ENCODE measurements at places on chromosomes 13 and 19.

GRCh38 chr13:92136449-92137155 lies 738.2 kb downstream of the GPC5 start:
- DNase-seq, result no peak

DNA sequence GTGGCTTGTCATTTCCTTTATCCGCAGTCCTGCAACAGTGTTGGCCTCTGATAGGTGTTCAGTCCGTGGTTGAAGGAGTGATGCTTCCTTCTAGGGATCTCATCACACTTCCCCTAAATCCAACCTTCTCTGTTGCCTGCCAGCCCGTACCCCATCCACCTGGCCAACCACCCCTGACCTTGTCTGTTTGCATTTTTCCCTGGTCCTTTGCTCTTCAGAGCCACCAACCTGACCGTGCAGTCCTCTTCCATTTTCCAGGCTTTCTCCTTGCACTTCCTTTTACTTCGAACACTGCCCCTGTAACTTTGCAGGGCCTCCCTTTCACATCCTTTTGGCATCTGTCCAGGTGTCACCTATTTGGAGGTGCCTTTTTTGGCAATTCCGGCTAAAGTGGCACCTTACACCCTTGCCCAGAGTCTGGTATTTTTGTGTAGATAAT lies 696 bp downstream of the ZNF460 start:
- no peak for DNase-seq

GRCh38 chr13:71394176-71394575 lies 472.8 kb downstream of the DACH1 start:
- DNase-seq, result no peak

DNA sequence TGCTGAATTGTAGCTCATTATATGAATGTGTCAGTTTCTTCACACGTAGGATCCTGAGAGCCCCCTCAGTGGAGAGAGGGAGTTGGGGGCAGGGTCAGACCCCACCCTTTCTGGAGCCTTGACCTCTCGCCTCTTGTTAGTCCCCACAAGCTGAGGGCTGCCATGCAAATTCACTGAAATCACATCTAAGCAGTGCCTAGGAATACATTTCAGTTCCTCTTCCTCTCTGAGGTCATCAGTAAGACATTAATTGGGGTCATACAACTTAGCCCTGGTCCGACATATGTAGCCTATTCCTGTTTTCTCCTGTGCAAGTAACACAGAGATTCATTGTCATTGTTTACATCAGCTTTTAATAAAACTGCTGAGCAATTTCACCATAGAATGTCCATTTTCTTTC lies 30.0 kb downstream of the MYO9B start:
- DNase-seq, result no peak

DNA sequence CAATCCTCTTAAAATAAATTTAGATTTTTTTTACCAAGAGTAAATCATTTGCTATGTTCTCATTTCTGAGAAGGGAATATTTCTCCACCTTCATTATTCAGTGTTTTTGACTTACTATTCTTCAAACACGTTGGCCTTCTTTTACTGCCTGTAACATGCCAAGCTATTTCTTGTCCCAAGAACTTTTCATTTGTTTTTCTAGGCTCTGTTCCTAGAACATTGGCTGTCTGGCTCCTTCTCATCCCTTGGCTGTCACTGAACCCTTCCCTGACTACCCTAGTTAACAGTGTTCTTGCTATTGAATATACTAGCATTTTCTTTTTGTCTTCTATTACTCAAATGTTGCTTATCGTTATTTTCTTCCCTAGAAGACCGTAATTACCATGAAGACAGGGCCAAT lies 248.1 kb downstream of the ITGBL1 start:
- DNase-seq, result no peak

GRCh38 chr19:9430444-9430843 lies 4.9 kb downstream of the ZNF266 start:
- DNase-seq, result no peak

DNA sequence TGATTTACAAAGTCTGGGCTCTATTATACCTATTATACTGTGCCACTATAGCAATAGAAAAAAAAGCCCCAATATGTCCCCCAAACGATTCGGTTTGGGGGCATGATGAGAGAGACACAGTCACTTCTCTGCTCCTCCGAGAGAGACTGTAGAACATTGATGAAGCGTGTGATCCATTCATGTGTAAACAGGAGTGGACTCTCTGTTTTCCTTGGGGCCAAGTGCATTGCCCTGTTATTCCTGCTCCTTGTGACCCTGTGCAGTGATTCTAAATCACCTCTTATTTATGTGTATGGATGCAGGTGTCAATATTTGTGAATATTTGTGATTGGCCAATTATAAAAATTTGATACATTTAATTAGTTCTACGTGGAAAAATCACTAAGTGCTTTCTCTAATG lies 17.0 kb downstream of the F10 start:
- no peak for DNase-seq

- DNase-seq, result no peak
Measured at GRCh38 chr19:17553256-17553655, 2.2 kb upstream of the COLGALT1 start.

- DNase-seq, result no peak
Measured at GRCh38 chr13:39877134-39877533, 221.7 kb downstream of the COG6 start.

- DNase-seq, result no peak
Measured at GRCh38 chr13:53060840-53061490, 32.4 kb downstream of the OLFM4 start.

GRCh38 chr13:65914716-65915115 lies 1315.4 kb downstream of the PCDH9 start:
- DNase-seq, result no peak

GRCh38 chr19:8396563-8397203 lies 6.5 kb downstream of the RAB11B start:
- no peak for DNase-seq

GRCh38 chr13:51849145-51850101 lies 4.4 kb upstream of the TMEM272 start:
- DNase-seq, result no peak

DNA sequence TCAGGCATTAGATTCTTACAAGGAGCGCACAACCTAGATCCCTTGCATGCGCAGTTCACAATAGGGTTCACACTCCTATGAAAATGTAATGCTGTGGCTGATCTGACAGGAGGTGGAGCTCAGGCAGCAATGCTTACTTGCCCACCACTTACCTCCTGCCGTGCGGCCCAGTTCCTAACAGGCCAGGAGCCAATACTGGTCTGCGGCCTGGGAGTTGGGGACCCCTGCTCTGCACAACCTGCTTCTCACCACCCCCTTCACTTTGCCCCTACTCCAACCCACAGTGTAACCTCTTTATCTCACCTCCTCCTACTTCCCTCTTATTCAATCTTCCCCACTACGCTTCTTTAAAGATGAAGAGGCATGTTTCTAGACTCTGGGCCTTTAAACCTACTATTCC lies 240.2 kb downstream of the RGCC start:
- DNase-seq, result no peak

GRCh38 chr13:111282997-111283396 lies 37.4 kb upstream of the TEX29 start:
- no peak for DNase-seq

- no peak for DNase-seq
Measured at GRCh38 chr19:18468517-18468916, 30.6 kb upstream of the ISYNA1 start.

DNA sequence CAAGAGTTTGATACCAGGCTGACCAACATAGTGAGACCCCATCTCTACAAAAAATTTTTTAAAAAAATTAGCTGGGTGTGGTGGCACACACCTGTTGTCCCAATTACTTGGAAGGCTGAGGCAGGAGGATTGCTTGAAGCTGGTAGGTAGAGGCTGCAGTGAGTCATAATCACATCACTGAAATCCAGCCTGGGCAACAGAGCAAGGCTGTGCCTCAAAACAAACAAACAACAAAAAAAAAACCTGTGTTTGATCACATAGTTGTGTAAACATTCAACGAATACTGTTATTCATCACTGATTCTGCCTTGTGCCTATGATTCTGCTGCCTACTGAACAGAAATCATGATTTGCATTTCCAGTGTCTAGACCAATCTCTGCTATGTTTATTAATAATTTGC lies 134.0 kb downstream of the TBC1D4 start:
- DNase-seq, result no peak

DNA sequence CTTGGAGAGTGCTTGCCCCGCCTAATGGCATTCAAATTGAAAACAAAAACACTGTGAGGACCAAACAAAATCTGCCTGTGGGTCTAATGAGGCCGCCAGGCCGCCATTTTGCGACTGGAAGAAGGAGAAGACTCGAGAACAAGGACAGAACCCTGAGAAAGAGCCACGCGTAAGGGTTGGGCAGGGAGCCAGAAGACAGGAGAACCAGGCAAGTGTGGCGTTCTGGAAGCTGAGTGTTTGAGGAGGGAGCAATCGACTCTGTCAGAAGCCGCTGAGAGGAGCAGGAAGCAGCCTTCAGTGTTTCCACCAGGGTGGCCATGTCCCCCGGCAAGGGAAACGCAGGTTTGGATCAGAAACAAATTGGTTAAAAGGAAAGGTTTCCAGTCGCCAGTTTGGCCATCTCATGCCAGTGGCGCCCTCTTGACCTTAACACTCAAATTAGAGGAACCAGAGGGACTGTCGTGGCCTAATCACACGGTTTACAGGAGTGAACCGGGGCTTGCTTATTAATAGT lies 10.2 kb upstream of the PTOV1 start:
- DNase-seq, result no peak

DNA sequence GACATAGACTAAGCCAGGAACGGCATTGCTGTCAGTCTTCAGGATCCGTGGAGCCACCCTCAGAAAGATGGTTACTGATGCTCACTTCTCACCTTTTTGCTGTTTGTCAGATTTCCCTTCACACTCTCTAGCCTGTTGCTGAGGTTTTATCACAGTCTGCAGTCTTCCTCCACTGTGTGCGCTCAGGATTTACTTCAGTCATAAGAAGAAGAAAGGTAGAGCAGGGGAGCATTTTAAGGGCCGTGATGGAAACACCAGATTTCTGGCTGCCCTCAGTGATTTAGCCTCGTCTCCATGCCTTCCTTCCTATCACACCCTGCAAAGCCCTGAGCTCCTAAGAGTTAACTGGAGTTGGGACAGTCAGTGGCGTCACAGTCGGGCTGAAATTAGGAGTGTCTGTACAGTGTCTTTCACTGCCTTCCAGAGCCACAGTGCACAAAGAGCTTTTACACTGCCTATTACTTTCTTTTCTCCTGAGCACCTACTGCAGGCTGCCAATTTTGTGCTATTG lies 60.0 kb upstream of the GPR183 start:
- DNase-seq, result no peak

GRCh38 chr19:16367261-16367683 lies 42.6 kb downstream of the KLF2 start:
- DNase-seq, result no peak

- no peak for DNase-seq
Measured at GRCh38 chr13:89212186-89212585, 1541.0 kb downstream of the SLITRK5 start.

DNA sequence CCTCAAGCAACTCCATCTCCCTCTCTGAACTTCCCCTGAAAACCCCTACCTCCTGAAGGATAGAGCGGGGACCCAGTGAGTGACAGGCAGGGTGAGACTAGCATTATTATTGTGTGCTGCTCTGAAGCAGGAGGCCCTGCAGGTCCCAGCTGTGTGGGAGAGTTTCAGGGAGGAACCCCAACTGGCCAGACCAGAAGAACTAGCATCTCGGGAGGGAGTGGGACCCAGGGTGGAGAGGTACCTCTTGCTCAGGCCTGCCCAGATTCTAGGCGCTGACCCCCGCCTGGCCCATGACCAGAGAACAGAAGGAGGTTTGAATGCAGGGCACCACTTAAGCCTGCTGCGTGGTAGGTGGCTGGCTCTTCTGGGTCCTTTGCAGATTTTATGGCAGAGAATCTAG lies 5.7 kb upstream of the LYPD3 start:
- DNase-seq, result no peak

DNA sequence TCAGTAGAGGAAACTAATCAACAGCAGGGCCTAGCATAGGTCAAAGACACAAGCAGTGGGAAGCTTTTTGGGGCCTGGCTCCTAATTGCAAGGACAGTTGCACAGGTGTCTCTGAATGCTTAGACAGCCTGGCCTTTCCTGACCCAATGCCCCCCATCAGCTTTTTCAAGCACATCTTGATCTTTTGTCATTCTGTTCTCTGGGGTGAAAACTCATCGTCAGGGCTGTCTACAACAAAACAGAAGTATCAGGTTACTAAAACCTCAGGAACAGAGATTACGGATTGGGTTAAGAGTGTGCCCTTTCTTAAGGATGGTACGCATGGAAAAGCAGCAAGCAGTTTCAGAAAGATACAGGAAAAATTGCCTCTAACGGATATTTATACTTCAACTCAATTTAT lies 8.3 kb upstream of the ZNF254 start:
- DNase-seq, result no peak

DNA sequence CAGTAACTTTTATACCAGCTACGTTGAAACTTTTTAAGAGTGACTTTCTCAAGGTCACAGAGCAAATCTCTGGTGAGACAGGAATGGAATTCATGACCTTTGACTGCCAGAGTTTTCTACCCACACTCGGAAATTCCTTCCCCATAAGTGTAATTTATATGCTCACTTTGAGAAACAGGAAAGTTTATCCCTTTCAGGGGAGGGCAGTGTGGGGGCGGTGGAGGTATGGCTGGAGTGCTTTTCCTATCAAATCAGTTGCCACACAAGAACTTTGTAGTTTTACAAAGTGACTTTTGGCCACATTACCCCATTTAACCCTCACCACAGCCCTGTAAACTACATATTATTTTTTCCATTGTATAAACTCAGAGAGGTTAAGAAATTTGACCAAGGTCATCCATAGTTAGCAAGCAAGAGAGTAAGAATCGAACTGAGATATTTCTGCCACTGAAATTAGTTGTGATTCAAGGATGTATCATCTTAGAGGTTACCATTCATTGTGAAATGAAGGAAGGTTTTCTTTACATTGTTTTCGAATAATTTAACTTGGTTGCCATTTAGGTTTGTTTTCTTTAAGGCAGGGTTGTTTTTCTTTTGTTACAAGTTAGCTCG lies 5.9 kb downstream of the KLF12 start:
- DNase-seq, result no peak

DNA sequence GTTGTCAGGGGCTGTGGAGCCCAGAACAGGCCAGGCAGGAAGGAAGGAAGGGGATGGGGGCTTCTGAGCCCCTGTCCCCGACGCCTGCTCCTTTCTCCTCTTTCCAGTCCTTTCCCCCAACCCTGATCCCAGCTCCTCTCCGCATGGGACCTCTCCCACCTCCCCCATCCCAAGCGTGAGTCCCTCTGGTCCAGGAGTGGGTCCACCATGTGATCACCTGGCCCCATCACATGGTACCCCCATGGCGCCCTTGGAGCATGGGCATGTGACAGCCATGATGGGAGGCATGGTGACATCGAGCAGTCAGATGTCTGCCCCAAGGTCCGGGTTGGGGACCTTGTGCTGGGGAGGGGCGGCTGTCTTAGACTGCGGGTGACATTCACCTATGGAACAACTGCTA lies 9.2 kb downstream of the RYR1 start:
- DNase-seq, result no peak

- no peak for DNase-seq
Measured at GRCh38 chr13:71516521-71516920, 350.5 kb downstream of the DACH1 start.

GRCh38 chr13:36436811-36437210 lies 4.5 kb downstream of the CCNA1 start:
- no peak for DNase-seq

Measured in omental fat pad (tissue), 4 donors.